ENCODE measurements at places on chromosomes 1 and 21. TPM values are rescaled to one million over a fixed set of nuclear protein-coding genes. Genes with fewer than 3 reads are reported as not detected.

The CFHR2 gene
- total RNA-seq: not detected

The ACTL8 gene
- not detected for total RNA-seq

The IFI44L gene
- total RNA-seq: 30.0 TPM

The GCSAML gene
- 2.7 TPM for total RNA-seq

The ERRFI1 gene
- total RNA-seq: 92.8 TPM

The DESI2 gene
- total RNA-seq: 53.1 TPM

The MRAP gene
- 0.46 TPM for total RNA-seq

The LAPTM5 gene
- total RNA-seq: 424 TPM

The IL12RB2 gene
- total RNA-seq: 0.87 TPM

The BMP8A gene
- 0.29 TPM for total RNA-seq

The CHIT1 gene
- total RNA-seq: 751 TPM

The PGLYRP4 gene
- not detected for total RNA-seq

The TRIM17 gene
- total RNA-seq: 2.6 TPM

The CXADR gene
- total RNA-seq: 29.0 TPM

The KLF17 gene
- total RNA-seq: 0.52 TPM

The IGSF9 gene
- 2.2 TPM for total RNA-seq

The IL19 gene
- not detected for total RNA-seq

The PRDM16 gene
- total RNA-seq: 21.0 TPM

The POU3F1 gene
- not detected for total RNA-seq

The ZBTB7B gene
- total RNA-seq: 80.4 TPM

The ENTREP3 gene
- 27.8 TPM for total RNA-seq

The CLCA1 gene
- total RNA-seq: not detected

The FAM110D gene
- total RNA-seq: 6.9 TPM

The TNFSF18 gene
- total RNA-seq: not detected

The IFI44 gene
- total RNA-seq: 63.2 TPM

The AADACL4 gene
- not detected for total RNA-seq

The S100A9 gene
- total RNA-seq: 418 TPM

The FAM3B gene
- 5.2 TPM for total RNA-seq

The MIXL1 gene
- not detected for total RNA-seq

The ALX3 gene
- total RNA-seq: not detected

The RCSD1 gene
- 14.8 TPM for total RNA-seq

The NBPF15 gene
- total RNA-seq: 42.5 TPM

The LCE1C gene
- not detected for total RNA-seq

The LCE1E gene
- total RNA-seq: not detected

Measured in upper lobe of right lung (tissue), 1 donor.